Neural crest cell (in vitro differentiated cells): ENCODE measurements at places on chromosomes 2 and 18. TPM values are rescaled to one million over a fixed set of nuclear protein-coding genes. Genes with fewer than 3 reads are reported as not detected.

DNA sequence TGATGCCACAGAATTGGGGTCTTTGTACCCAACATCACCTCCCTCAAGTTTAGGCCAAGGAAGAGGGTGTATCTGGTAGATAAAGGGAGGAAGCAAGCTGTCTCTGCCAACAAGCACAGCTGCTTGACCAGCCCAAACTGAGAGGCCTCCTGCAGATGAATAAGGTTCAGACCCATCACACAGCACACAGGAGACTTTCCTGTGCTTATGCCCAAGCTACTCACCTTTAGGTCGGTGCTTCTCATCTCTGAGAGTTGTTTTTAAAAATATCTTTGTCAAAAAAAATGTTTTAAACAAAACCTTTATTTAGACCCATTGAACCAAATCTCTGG lies 24.7 kb upstream of the SP3 start:
- H3K4me1 ChIP-seq: no peaks in the 10 kb centered on the region
- no peaks in the 10 kb centered on the region for H3K36me3 ChIP-seq

NEU4 gene
- 0.14 and 0.25 TPM in 2 replicates for total RNA-seq

- peaks cover 37% of the 10 kb centered on the region for H3K27me3 ChIP-seq
- H3K36me3 ChIP-seq: no peaks in the 10 kb centered on the region
- no peak overlapping the region for H3K4me3 ChIP-seq
- DNase-seq: no peak
- H3K27ac ChIP-seq: no peak overlapping the region
- H3K4me1 ChIP-seq: peaks cover 4% of the 10 kb centered on the region
These were observed 92.8 kb upstream of the TTC39C start for GRCh38 chr18:23921716-23922285.

DNA sequence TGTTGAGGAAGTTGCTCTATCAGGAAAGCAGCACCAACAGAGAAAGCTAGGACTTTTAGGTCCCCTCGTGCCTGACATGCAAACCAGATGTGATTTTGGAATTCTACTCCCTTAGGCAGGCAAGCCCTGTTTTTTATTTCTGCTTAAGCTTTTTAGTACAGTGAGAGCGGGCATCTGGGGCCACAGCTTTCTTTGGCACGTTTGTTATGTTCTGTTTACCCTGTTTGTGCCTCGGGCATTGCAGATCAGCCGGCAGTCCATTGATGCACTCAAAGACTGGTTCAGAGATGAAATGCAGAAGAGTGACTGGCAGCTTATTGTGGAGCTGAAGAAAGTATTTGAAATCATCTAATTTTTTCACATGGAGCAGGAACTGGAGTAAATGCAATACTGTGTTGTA lies 61.9 kb downstream of the EIF5B start:
- H3K4me3 ChIP-seq: no peak overlapping the region
- peaks cover 10% of the 10 kb centered on the region for H3K4me1 ChIP-seq
- H3K27ac ChIP-seq: no peak overlapping the region
- peaks cover 31% of the 10 kb centered on the region for H3K36me3 ChIP-seq

DNA sequence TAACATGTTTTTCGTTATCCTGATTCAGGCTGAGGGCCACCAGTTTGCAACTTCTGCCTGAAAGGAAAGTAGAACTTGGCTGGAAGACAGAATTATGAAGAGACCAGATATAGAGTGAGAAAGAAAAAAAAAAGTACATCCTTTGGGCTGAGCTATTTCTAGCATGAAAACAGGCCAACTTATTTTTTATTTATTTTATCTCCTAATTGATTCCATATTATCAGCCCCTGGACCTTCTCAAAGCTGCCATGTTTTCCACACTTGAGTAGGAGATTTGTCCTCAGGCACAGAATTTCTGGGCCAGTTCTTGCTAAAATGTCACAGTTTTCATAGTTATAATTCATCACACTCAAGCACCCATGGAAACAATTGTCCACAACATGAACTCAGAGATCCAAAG lies 586.8 kb upstream of the CNTNAP5 start:
- H3K27me3 ChIP-seq: no peaks in the 10 kb centered on the region
- peaks cover 12% of the 10 kb centered on the region for H3K4me1 ChIP-seq
- H3K27ac ChIP-seq: no peak overlapping the region
- H3K36me3 ChIP-seq: no peaks in the 10 kb centered on the region

DNA sequence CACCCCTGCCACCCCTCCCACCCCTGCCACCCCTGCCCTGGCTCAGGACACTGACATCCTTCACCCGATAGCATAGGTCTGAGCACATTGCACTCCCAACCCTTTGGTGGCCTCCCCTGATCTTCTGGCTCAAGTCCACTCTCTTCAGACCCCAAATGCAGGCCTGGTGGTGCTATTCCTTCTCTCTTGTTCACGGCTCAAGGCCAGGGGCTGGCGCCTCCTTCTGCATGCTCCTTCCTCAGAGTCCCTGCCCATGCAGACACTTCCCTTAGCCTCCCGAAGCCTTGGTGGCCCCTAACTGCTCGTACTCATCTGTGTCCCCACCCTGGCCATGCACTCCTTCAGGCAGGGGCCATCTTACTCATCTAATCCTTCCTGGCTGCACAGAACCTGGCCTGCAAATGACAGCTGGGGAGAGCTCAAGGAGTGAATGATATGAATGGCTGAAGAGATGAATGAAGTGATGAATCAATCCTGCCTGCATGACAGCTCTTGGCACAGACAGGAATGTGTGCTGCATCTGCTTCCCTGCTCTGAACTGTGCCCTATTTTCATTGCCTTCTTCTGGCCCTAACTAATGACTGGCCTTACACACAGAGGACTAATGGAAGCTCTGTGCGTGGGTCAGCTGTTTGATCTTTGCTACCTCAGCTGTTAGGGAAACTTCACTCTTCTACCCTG lies 290.8 kb downstream of the DYSF start:
- H3K27me3 ChIP-seq: peaks cover 6% of the 10 kb centered on the region
- H3K4me3 ChIP-seq: no peak overlapping the region
- no peak for DNase-seq
- peaks cover 22% of the 10 kb centered on the region for H3K4me1 ChIP-seq

KDSR gene
- 31.0 and 35.7 TPM in 2 replicates for total RNA-seq

- no peaks in the 10 kb centered on the region for H3K27me3 ChIP-seq
- H3K27ac ChIP-seq: no peak overlapping the region
- H3K4me1 ChIP-seq: peaks cover 9% of the 10 kb centered on the region
- DNase-seq: no peak
These were observed 108.7 kb upstream of the RAB6C start for GRCh38 chr2:129870685-129871241.

EGR4 gene
- not detected in 2 replicates for total RNA-seq

- H3K27ac ChIP-seq: no peak overlapping the region
- DNase-seq: no peak
- no peaks in the 10 kb centered on the region for H3K4me1 ChIP-seq
- peaks cover 2% of the 10 kb centered on the region for H3K27me3 ChIP-seq
- no peaks in the 10 kb centered on the region for H3K36me3 ChIP-seq
These were observed 548.0 kb downstream of the CNTNAP5 start for GRCh38 chr2:124572934-124573634.

RAPGEF4 gene
- 1.7 TPM in 2 replicates for total RNA-seq

DNA sequence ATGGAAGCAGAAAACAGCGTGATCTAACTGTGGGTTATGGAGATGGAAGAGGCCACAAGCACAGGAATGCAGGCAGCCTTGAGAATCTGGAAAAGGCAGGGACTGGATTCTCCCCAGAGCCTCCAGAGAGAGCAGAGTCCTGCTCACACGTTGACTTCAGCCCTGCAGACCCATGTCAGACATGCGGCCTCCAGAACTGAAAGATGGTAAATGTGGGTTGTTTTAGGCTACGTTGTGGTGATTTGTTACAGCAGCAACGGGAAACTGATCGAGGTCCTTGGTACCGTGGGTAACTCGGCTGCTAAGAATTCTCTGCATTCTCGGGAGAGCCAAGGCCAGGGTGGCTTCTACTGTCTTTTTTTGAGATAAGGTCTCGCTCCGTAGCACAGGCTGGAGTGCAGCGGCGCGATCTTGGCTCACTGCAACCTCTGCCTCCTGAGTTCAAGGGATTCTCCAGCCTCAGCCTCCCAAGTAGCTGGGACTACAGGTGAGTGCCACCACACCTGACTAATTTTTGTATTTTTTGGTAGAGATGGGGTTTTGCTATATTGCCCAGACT lies 97.1 kb downstream of the ACKR3 start:
- no peak for DNase-seq
- peaks cover 24% of the 10 kb centered on the region for H3K4me1 ChIP-seq
- H3K27me3 ChIP-seq: no peaks in the 10 kb centered on the region
- no peak overlapping the region for H3K27ac ChIP-seq

FBXO36 gene
- 3.2 and 3.5 TPM in 2 replicates for total RNA-seq
